Mesothelial cell of epicardium (in vitro differentiated cells): ENCODE measurements at places on chromosomes 11 and 22.

DNA sequence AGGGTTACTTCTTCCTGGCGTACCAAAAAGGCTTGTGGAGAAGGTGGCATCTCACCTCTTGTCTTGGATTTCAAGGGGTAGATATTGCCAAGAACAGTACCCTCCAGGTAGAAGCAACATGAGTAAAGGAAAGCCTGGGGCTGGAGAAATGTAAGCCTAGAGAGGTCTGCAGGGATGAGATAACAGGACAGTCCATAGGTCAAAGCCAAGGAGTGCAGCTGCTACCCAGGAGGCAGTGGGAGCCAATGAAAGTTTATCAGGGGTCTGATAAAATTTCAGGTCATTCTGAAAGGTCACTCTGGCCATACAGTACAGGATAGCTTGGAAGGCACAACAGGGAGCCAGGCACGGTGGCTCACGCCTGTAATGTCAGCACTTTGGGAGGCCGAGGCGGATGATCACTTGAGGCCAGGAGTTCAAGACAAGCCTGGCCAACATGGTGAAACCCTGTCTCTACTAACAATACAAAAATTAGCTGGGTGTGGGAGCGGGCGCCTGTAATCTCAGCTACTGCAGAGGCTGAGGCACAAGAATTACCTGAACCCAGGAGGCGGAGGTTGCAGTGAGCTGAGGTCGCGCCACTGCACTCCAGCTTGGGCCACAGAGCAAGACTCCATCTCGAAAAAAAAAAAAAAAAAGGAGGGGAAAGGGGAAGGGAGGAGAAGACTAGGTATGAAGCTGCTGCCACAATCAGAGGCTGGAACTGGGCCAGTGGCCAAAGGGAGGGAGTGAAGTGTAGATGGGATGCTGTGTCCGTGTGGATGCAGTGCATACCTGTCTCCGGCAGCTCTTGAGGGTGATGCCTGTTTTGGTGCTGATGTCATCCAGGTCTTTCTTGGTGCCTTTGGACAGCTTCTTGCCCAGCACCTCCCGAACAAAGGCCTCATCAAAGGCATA is 1.2 kb downstream of the FIBP start:
- peaks cover 42% of the 10 kb centered on the region for H3K4me1 ChIP-seq
- peaks cover 16% of the 10 kb centered on the region for H3K36me3 ChIP-seq
- peaks cover under 1% of the 10 kb centered on the region for H3K27me3 ChIP-seq
- H3K27ac ChIP-seq = peak overlapping the region; percentile 96
- H3K4me3 ChIP-seq = peak overlapping the region; percentile 97

DNA sequence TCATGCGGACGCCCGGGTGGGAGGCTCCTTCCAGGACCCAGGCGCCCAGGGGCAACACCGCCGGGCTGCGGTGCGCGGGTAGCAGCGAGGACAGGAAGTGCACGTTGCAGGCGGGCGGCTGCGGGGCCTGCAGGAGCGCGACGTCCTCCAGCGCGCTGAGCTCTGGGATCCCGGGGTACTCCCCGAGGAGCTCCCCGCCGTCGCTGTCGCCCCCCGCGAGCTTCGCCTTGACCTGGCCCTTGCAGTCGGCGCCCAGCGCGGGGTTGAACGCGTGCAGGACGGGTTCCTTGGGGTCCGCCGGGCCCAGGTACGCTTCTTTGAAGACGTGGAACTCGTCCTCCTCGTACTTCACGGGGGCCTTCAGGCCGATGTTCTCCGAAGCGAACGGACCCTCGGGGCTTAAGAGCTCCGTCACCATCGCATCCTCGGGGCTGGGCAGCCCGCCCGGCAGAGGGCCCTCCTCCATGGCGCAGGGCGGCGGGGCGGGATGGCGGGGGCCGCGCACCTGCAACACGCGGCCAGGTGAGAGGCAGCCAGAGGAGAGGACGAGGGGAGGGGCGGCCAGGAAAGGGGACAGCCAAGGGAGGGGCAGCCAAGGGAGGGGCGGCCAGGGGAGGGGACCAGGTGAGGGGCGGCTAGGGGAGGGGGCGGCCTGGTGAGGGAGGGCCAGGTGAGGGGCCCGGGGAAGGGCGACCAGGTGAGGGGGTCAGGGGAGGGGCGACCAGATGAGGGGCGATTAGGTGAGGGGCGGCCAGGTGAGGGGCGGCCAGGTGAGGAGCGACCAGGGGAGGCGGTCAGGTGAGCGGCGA is 921 bp downstream of the TESMIN start:
- peak; percentile 51 for DNase-seq
- no peaks in the 10 kb centered on the region for H3K27me3 ChIP-seq
- H3K27ac ChIP-seq = no peak overlapping the region
- H3K4me1 ChIP-seq = peaks cover 18% of the 10 kb centered on the region

- H3K4me1 ChIP-seq = peaks cover 5% of the 10 kb centered on the region
- DNase-seq = no peak
- H3K36me3 ChIP-seq = no peaks in the 10 kb centered on the region
Measured at GRCh38 chr22:40377931-40378330, 7.5 kb downstream of the SGSM3 start.

- no peak for DNase-seq
- H3K4me3 ChIP-seq = peak overlapping the region; percentile 82
- peak overlapping the region; percentile 85 for H3K27ac ChIP-seq
Measured at GRCh38 chr11:64235437-64236161, 1.2 kb downstream of the VEGFB start.

- H3K27ac ChIP-seq = no peak overlapping the region
- no peaks in the 10 kb centered on the region for H3K36me3 ChIP-seq
- no peak for DNase-seq
- H3K4me1 ChIP-seq = peaks cover 7% of the 10 kb centered on the region
- no peaks in the 10 kb centered on the region for H3K27me3 ChIP-seq
Measured at GRCh38 chr11:70548976-70549375, 150.6 kb downstream of the CTTN start.

- no peaks in the 10 kb centered on the region for H3K36me3 ChIP-seq
- no peak for DNase-seq
- H3K4me1 ChIP-seq = peaks cover 28% of the 10 kb centered on the region
- peaks cover 3% of the 10 kb centered on the region for H3K27me3 ChIP-seq
Measured at GRCh38 chr11:45348729-45349128, 62.6 kb upstream of the SYT13 start.

DNA sequence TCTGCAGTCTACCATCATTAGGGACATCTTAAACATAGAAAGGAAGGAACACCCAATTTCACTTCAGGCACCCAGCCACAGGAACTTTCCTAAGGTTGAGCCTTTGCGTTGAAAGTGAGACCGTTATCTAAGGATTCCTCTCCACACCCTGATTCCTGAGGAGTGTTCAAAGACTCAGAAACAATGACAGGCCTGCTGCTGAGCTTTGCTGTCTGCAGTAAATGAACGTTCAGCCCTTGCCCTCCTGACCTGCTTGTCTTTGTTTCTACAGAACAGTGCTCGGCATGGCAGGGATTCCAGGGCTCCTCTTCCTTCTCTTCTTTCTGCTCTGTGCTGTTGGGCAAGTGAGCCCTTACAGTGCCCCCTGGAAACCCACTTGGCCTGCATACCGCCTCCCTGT is 7.0 kb downstream of the PRSS23 start:
- peaks cover 56% of the 10 kb centered on the region for H3K4me1 ChIP-seq
- no peak for DNase-seq
- H3K36me3 ChIP-seq = peaks cover 17% of the 10 kb centered on the region
- no peaks in the 10 kb centered on the region for H3K27me3 ChIP-seq
- no peak overlapping the region for H3K27ac ChIP-seq

GRCh38 chr11:106088896-106089295 is 11.4 kb downstream of the AASDHPPT start:
- H3K27ac ChIP-seq = peak overlapping the region; percentile 55
- H3K27me3 ChIP-seq = no peaks in the 10 kb centered on the region

DNA sequence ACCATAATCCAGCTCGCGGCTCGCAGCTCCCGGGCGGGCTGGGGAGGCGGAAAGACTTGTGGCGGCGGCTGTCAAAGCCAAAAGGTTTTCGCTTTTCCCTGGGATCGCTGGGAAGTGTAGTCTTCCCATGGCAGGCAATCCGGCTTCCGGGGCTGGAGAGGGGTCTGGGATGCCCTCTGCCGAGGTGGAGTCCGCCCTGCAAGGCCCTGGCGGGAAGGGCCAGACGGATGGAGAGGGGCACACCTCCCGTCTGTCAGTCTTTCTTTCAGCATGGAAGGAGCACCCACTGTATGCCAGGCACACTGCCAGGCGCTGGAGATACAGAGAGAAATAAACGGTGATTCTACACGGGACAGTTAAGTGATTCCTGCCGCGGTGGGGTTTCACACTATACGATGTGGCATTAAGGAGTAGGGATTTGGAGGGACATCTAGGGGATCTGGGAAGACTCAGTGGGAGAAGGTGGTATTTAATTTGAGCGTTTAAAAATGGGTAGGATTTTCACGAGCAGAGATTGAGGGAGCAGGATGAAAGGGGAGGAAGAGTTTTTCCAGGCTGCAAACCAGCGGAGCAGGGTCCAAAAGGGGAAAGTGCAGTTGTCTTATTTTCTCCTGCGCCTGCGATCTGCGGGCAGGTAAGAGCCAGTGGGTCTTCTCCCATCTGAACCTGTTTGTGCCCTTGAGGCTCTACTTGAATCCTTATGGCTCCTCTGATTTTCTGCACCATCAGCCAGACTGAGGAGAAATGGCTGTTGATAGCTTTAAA is at the start of gene BACE1:
TSS of gene BACE1 (minus strand) at position 60 of the 765 bp plus-strand sequence. CDS start 461 bp downstream, outside the sequence.
- H3K36me3 ChIP-seq = no peaks in the 10 kb centered on the region
- H3K4me3 ChIP-seq = peak within 1 kb of the TSS; percentile 92
- H3K27ac ChIP-seq = peak within 1 kb of the TSS; percentile 88
- peak; percentile 50 for DNase-seq
- no peaks in the 10 kb centered on the region for H3K27me3 ChIP-seq
- H3K4me1 ChIP-seq = peaks cover 18% of the 10 kb centered on the region

- H3K27ac ChIP-seq = no peak overlapping the region
- no peak overlapping the region for H3K4me3 ChIP-seq
- H3K36me3 ChIP-seq = no peaks in the 10 kb centered on the region
- DNase-seq = no peak
- peaks cover 2% of the 10 kb centered on the region for H3K4me1 ChIP-seq
Measured at GRCh38 chr11:31646216-31646615, 136.6 kb downstream of the ELP4 start.

- H3K4me1 ChIP-seq = no peaks in the 10 kb centered on the region
- no peaks in the 10 kb centered on the region for H3K36me3 ChIP-seq
- no peak for DNase-seq
- no peak overlapping the region for H3K4me3 ChIP-seq
- no peaks in the 10 kb centered on the region for H3K27me3 ChIP-seq
Measured at GRCh38 chr11:107752949-107753822, 41.3 kb upstream of the SLN start.

DNA sequence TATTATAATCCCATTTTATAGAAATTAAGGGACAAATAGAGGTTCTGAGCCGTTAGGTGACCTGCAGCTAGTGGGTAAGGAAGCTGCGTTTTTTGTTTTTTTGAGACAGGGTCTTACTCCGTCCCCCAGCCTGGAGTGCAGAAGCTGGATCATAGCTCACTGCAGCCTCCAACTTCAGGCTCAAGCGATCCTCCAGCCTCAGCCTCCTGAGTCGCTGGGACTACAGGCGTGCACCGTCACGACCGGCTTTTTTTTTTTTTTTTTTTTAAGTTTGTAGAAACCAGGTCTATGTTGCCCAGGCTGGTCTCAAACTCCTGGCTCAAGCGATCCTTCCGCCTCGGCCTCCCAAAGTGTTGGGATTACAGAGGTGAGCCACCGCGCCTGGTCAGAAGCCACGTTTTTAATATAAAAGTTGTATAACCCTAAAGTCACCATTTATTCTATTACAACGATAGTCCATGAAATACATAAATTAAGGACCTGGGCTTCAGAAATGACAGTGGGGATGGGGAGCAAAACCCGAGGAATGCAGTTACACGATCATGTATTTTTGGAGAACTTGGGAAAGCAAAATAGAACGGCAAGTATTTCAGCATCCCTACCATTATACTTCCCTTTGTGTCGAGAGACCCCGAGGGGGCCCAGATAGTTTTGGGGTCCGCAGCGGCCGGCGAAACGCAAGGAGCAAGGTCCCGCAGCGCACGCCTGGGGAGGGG is 638 bp downstream of the SAAL1 start:
- no peak for DNase-seq
- peaks cover 11% of the 10 kb centered on the region for H3K4me1 ChIP-seq
- H3K36me3 ChIP-seq = peaks cover 25% of the 10 kb centered on the region
- peak overlapping the region; percentile 94 for H3K4me3 ChIP-seq

DNA sequence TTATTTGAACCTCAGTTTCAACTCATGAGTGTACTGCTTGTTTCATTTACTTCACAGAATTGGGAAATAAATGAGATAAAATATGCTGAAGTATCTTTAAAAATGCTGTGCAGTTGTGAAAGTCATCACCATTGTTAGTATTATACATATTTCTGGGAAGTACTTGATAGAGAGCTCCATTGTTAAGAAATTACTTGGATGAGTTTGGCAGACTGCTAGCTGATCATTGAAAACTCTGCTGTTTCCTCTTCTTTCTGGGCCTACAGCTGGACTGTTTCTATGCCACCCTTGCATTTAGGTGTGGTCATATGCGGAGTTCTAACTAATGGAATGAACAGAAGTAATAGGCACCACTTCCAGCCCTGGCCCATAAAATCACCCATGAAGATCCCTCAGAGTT is 10.0 kb downstream of the SIK2 start:
- no peak for DNase-seq
- H3K27ac ChIP-seq = no peak overlapping the region
- no peak overlapping the region for H3K4me3 ChIP-seq
- peaks cover 4% of the 10 kb centered on the region for H3K4me1 ChIP-seq

DNA sequence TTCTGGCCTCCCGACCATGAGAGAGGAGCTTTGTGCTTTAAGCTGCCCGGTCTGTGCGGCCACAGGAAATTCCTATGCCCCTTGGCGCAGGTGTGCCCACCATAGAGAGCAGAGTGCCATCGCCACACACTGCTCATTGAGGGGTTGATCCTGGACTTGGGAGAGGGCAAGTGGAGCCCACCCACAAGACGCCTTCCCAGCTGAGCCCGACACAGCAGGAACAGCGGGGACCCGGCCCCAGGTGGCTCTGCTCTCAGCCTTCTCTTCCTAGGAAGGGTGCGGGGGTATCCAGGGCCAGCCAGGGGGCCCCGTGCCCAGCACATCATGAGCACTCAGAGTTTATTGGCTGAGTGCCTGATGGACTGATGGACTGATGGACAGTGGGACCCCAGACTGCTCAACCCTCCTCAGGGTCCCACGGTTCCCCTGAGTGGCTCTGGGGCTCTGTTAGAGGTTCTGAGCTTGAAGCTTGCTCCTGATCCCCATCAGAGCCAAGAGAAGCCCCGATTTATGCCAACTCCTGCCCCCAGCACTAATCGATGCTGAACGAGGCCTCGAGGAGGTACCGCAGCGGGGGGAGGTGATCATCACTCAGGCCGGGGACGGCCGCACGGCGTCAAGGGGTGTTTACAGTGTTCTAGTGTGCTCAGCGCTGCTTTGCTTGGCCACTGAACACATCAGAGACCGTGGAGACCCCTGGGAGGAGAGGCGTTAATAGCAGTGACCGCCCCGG is 13.5 kb upstream of the MRGPRD start:
- no peak for DNase-seq
- H3K4me1 ChIP-seq = peaks cover 15% of the 10 kb centered on the region
- no peak overlapping the region for H3K27ac ChIP-seq
- H3K36me3 ChIP-seq = no peaks in the 10 kb centered on the region

- H3K4me3 ChIP-seq = no peak overlapping the region
- DNase-seq = no peak
Measured at GRCh38 chr11:108939135-108939534, 274.3 kb downstream of the DDX10 start.
